ENCODE measurements at places on chromosomes 2 and 18.

- DNase-seq: no peak
These were observed 762.3 kb downstream of the DCDC2C start for GRCh38 chr2:4465671-4466070.

DNA sequence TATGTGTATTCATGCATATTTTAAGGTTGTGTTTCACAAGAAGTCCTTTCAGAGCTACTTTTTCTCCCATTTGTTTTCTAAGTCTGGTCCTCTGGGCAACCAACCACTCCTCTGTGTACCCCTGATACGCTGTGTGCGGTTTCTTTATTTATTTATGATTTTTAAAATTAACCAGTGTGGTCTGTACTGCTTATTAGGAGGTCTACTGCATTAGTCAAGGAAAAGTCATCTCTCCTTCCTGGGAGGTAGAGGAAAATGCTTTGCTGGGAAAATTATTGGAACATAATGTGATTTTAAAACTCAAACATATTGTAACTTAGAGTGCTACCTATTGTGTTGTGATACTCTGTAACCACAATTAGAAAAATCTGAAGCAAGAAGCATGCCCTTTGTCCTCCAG, 1404.3 kb downstream of the SUCLG1 start:
- no peak for DNase-seq

DNA sequence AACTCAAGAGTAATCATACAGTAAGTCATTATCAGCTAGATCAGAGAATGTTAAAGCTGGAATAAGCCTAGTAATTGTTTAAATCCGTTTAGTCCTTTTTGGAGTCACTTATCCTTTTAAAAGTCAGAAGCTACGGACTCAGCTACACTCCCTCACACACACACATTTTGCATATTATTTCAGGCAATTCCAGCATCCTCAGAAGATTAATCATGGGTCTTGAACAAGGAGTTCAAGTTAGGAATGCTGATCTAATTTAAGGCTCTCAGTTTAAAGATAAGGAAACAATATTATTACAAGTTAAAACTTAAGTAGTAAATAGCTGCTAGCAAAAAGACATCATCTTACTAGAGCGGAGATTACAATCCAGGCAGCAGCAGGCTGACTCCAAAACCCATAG, 74.3 kb downstream of the GTF3C3 start:
- no peak for DNase-seq

GRCh38 chr2:198731842-198732399, 725.8 kb downstream of the SATB2 start:
- no peak for DNase-seq

- no peak for DNase-seq
These were observed 200.7 kb downstream of the MYCN start for GRCh38 chr2:16140771-16141640.

DNA sequence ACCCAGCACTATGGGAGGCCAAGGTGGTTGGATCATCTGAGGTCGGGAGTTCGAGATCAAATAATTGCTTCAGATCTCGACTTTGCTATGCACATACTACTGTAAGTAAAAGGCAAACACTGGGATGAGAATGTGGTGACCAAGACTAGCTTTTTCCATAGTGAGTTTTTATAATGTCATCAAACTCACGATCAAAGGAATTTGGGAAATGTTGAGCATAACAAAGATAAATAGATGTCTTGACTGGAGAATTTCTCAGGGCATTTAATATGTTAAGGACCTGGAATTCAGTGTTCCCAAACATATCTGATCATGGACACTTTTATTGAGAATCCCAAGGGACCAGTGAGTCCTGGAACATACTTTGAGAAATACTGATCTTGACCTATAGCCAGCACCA, 205.6 kb downstream of the ARHGAP15 start:
- DNase-seq: no peak

DNA sequence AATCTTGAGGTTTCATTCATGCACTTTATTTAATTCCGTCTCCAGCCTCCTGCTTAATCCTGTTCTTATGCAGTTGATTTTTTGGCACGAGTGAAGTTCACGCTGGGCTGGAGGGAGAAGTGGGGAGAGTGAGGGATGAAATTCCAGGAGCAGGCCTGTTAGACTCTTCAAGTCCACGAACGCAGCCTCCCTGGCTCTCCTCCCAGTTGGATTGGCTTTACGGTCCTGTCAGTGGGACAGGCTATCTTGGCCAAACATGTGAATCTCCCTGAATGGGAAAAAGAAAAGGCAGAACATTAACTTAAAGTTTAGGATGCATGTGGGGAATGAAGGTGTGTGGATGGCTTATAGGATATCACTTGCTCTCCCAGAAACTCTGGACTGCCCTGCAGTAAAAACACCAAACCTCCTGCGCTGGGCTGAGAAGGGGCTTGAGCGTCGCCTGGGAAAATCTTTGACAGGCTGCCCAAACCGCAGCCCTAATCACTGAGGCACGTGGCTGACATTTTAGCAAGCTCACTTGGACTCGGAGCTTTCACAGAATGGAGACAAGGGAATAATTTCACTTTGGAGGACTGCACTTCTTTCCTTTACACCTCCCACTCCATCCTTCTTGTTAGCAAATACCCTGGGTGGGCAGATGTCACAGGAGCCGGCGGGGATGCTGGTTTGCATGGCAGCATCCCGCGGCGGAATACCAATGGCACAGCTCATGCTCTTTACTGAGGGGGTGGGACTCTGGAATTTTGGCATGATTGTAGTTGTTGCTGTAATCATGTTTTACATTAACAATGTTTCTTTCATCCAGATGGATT, 93.9 kb downstream of the ACKR3 start:
- no peak for DNase-seq

DNA sequence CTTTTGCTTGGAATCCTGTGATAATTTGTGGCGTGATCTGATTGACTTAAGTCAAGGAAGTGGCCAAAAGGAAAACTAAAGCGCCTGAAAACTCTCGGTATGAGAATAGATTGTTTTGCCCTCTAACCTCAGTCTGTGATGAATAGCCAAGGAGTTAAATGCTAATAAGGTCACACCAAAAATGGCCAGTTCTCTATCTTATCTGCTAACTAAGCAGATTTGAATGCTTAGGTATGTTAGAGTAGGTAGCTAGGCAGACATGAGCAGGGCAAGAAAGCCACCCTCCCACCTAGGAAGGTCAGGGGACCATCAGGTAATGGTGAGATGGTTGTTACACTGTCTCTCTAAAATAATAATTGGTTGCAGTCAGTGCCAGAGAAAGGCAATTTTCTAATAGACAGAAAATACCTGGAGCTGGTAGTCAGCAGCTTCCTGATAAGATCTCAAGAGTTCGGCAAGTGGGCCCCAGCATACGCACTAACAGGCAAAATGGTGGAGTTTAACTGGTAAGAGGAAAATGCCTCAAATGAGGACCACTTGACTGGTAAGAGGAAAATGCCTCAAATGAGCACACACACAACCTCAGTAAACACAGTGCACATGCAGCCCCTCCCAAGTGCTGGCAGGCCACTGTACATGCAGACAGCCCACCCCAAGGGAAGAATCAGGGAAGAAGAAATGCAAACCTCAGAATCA, 468.4 kb downstream of the MBD2 start:
- no peak for DNase-seq

DNA sequence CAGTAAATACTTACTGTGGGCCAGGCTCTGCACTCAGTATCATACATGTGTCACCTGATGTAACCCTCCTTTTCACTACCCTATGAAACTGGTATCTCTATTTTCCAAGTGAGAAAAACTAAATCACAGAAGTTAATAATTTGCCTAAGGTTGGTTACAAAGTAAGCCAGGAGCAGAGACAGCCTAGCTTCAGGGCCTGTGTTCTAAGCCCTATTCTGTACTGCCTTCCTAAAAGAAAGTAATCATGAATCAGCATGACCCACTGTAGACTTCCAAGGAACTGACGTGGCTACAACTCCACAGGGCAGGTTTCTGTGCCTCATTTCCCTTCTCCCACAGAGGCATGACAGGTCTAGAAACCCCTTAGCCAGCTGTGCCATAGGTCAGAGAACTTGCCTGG, 14.3 kb downstream of the ZNF142 start:
- DNase-seq: no peak

Measured in dermis microvascular lymphatic vessel endothelial cell (primary cell).